Tongue (tissue), 3 donors: ENCODE measurements at places on chromosomes 3 and 15.

DNA sequence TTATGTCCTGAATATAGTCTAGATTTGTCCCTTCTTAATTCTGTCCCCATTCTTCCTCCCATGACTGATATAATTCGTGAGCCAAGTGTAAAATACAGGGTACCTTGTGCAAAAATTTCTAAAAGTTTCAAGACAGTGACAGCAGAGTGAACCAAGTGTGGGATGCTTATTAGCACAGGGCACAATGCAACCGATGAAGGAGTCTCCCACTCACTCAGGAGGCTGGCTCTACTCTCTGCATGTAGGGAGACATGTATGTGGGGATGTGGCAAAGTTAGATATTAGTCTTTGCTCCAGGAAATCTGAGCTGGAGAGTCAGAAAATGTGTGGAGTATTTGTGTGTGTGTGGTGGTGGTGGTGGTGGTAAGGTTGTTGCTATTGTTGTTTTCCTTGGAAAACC lies 305.9 kb downstream of the CHL1 start:
- no peak for DNase-seq

DNA sequence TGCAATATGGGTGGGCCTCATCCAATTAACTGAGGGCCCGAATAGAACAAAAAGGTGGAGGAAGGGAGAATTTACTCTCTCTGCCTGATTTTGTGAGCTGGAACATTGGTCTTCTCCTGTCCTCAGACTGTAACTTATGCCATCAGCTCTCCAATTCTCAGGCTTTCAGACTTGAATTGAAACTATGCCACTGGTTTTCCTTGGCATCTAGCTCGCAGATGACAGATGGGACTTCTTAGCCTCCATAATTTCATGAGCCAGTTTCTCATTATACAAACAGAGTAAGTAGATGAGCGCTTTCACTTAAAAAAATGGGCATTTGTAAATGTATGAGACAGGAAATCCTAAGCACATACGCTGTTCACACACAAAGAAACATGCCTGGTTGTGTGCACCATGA lies 8.7 kb upstream of the PTX3 start:
- DNase-seq = no peak

DNA sequence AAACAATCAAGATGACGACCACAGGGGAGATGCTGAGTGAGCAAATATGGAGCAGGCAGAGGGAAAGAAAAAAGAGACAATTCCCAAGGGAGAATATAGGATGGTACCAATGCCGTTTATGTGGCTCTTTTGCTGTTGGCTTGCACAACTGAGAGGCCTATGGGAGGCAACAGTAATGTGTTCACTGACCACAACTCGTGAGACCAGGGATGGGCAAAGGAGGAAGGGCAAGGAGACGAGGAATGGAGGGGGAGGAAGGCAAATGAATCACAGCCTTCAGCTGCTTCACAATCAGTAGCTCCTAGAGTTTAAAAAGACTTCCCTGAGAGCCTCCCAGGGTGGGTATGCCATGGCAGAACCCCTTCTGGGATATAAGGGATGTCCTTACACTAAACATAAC lies 131.5 kb downstream of the SLC9A9 start:
- no peak for DNase-seq

GRCh38 chr3:141952611-141953010 lies 76.2 kb downstream of the ATP1B3 start:
- DNase-seq = no peak

- no peak for DNase-seq
These were observed 21.4 kb downstream of the LMCD1 start for GRCh38 chr3:8523041-8523440.

DNA sequence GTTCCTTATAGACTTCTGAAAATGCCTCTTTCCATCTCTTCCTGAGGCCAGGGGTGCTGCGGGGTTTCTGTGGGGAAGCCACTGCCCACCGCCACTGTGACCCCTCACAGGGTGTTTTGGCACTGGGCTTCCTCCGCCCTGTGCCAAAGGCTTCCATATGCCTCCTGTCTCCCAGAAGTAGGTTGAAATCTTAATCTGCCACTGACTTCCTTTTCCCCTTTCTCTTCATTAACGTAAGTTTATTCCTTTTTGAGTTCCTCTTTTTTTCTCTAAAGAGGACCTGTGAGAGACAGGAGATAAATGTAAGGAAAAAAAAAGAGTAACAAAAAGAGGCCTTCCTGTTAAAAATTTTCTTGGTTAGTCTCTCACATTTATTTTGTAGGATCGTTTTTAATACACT lies 220.5 kb downstream of the CTNNB1 start:
- DNase-seq = no peak

GRCh38 chr3:143413372-143413771 lies 293.8 kb downstream of the CHST2 start:
- DNase-seq = no peak
